ENCODE measurements at places on chromosomes 7 and 10.

- no peak for DNase-seq
Measured at GRCh38 chr10:110758128-110758765, 113.5 kb upstream of the PDCD4 start.

DNA sequence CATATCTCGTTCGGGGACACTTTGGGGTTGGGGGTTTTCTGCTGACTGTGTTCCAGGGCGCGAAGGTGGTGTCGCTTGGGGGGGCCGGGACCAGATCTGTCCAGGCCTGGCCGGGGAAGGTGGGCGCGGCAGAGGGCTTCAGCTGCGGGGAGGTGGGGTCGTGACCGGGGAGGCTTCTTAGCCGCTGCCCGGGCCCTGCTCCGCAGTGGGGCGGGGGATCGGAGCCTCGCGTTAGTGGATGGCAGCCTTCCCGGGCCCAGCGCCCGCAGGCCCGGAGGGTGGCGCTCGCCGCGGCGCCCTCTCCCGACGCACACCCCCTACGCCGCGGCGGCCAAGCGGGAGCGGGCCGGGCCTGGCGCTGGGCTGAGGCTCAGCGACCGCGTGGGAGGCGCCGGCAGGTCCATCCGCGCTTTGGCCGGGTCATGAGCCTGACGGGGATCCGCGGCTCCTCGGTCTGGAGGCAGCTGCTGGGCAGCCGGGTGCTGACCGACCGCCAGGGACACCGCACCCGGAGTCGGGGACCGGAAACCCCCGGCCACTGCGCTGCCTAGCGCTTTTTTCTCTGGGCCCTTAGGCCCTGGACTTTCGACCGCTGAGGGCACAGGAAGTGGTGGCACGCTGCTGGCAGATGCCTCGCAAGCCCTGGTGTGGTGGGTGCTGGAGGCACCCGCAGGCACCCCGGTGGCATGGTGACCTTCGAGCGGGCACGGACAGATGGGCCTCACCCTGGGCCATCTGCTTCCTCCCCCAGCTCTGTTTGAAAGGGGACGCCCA is 1.2 kb downstream of the AGAP3 start:
- DNase-seq = no peak

- no peak for DNase-seq
Measured at GRCh38 chr7:123797673-123798531, 47.1 kb upstream of the HYAL4 start.

GRCh38 chr10:91096274-91096673 is 124.2 kb upstream of the PCGF5 start:
- no peak for DNase-seq

DNA sequence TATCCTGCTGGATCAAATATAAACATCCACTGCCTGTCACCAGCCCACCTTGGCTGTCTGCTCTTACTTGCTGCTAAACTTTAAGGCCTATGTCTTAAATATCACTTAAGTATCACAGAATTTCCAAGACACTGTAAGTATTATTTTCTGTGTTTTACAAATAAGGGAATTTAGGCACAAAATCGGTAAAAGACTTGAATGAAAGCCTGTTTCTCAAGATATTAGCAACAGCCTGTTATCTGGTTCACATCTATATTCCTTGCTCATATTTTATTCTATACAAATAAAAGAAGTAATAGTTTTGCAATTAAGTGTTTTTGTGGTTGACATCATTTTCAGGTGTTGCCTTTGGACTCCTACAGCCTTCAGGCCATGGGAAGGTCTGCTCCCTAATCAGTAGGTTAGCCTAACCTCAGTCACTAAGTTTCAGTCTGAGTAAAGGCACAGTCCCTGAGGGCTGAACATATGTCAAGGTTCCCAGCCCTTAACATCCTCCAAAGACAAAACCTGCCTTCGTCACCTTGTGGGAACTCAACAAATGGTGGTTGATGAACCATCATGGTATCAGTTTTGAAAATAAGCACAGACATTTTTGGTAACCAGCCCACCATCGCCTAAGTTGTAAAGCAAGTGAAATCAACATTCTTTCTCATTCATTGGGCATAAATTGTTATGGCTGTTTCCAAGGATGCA is 127.1 kb downstream of the CREB5 start:
- DNase-seq = no peak

DNA sequence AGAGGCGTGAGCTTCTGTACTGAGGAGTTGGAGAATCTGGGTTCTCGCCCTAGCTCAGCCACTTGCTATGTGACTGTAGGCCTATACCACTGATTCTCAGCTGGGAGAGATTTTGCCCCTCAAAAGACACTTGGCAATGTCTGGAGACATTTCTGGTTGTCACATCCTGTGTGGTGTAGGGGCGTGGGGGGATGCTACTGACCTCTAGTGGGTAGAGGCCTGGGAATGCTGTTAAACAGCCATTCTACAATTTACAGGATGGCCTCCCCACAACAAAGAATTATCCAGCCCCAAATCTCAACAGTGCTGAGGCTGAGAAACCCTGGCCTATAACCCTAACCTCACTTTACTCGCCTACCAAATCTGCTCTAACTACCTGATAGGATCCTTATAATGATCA is 58.8 kb upstream of the GAD2 start:
- DNase-seq = no peak

- no peak for DNase-seq
Measured at GRCh38 chr10:35364808-35365207, 28.5 kb downstream of the CCNY start.

DNA sequence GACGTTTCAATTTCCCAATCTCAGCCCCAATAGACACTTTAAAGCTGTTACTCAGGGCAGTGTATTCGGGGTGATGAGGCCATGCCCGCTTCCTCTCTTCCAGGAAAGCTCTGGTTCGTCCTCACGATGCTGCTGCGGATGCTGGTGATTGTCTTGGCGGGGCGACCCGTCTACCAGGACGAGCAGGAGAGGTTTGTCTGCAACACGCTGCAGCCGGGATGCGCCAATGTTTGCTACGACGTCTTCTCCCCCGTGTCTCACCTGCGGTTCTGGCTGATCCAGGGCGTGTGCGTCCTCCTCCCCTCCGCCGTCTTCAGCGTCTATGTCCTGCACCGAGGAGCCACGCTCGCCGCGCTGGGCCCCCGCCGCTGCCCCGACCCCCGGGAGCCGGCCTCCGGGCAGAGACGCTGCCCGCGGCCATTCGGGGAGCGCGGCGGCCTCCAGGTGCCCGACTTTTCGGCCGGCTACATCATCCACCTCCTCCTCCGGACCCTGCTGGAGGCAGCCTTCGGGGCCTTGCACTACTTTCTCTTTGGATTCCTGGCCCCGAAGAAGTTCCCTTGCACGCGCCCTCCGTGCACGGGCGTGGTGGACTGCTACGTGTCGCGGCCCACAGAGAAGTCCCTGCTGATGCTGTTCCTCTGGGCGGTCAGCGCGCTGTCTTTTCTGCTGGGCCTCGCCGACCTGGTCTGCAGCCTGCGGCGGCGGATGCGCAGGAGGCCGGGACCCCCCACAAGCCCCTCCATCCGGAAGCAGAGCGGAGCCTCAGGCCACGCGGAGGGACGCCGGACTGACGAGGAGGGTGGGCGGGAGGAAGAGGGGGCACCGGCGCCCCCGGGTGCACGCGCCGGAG is 2.6 kb downstream of the GJD4 start:
- DNase-seq = no peak

GRCh38 chr7:149644754-149645153 is 128.6 kb downstream of the ZNF467 start:
- DNase-seq = no peak

DNA sequence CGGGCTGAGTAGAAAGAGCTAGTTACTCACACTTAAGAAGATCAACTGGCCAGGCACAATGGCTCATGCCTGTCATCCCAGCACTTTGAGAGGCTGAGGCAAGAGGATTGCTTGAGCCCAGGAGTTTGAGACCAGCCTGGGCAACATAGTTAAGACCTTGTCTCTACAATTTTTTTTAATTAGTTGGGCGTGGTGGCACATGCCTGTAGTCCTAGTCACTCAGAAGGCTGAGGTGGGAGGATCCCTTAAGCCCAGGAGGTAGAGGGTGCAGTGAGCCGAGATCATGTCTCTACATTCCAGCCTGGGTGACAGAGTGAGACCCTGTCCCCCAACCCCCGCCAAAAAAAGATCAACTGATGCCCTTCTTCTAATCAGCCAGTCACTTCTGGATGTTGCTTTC is 74.6 kb upstream of the ATP6V0A4 start:
- no peak for DNase-seq

All from CD4-positive, alpha-beta T cell treated with Interleukin-6 at 100 ng/mL for 8 hours (primary cell).